ENCODE measurements at places on chromosomes 1 and 21.
A peak's percentile ranks its signal among the peaks of the same experiment; 100 is the strongest.

DNA sequence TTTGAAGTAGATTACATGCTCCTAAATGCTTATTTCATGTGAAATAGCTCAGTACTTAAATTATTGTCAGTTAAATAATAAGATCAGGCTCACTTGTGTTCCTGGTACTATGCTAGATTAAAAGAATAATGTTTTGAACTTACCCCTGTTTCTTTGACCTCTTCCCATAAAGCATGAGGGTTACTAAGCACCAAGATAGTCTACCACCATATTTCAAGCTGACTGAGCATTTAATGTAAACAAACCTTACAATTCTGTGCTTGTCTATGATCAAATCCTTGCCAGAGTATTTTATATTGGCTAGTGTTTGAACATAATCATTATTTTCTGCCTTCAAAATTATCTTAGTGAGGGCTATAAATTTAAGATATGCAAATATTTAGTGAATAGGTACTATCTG is 98.1 kb downstream of the LHX9 start:
- no peak for DNase-seq

DNA sequence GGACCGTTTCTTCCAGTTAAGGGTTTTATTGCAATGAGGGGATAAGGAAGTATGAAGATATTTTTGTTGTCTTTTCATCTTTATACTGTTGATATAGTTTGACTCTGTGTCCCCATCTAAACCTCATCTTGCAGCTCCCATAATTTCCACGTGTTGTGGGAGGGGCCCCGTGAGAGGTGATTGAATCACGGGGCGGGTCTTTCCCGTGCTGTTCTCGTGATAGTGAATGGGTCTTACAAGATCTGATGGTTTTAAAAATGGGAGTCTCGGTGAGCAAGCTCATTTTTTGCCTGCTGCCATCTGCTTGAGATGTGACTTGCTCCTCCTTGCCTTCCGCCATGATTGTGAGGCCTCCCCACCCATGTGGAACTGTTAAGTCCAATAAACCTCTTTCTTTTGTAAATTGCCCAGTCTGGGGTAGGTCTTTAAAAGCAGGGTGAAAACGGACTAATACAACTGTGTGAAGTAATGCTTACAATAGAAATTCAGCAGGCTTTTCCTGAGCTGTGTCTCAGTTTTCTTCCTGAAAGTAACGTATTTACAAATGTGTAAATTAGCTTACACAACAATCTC is 377.3 kb downstream of the SIPA1L2 start:
- no peak for DNase-seq

- no peak for DNase-seq
Observed at GRCh38 chr1:20484519-20485462, 1.2 kb downstream of the CAMK2N1 start.

DNA sequence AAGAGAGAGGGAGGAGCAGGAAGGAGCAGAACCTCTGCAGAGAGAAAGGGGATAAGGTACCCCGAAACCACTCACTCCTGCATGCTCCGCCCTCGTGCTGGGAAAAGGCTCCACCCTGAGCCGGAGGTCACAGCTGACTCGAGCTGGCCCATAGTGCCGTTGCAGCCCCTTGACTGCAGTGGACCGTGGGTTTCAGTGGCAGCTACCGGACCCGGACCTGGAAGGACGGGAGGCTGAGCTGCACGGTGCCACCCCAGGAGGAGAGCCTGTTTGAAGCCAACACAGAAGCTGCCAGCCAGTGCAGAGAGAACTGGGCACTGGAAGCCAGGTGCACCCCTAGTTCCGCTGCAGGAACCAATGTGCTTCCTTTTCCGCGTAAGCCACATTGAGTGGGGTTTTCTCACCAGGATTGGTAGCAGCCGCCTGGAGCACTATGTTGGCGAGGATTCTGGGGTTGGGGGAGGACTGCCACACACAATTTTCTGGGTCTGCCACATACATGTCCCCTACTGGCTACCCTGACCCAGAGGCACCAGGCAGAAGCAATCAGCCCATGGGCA is 83.3 kb downstream of the FBXO2 start:
- DNase-seq, result no peak

DNA sequence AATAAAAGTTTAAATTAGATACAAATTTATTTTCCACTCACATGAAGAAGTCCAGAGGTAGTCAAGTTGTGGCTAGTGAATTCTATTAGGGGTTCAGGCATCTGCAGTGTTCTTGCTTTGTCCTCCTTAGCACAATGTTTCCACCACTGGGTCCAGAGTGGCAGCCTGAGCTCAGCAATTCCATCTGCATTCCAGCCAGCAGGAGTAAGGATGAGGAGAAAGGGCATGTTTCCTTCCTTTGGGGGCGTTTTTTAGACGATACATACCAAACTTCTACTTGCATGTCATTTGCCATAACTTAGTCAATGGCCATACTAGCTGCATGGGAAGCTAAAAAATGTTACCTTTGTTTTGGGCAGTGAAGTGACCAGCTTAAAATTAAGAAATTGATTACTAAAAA is 98.5 kb upstream of the VANGL1 start:
- DNase-seq, result no peak

DNA sequence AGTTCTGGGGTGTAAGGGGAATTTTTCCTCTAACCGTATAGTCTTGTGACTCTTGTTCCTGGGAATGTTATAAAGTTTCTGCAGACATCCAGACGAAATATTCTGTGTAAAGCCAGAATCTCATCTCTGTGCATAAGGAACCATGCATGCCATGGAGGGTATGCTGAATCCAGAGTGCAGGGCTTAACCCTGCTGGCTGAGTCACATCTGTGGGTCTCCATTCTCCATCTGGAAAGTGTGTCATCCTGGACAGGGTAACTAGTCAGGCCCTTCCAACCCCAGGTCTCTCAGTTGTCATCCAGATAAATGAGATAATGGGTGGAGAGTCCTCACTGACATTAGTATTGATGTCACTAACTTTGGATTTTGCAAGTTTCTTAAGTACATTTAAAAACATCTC is 48.8 kb downstream of the ATP5PO start:
- no peak for DNase-seq

DNA sequence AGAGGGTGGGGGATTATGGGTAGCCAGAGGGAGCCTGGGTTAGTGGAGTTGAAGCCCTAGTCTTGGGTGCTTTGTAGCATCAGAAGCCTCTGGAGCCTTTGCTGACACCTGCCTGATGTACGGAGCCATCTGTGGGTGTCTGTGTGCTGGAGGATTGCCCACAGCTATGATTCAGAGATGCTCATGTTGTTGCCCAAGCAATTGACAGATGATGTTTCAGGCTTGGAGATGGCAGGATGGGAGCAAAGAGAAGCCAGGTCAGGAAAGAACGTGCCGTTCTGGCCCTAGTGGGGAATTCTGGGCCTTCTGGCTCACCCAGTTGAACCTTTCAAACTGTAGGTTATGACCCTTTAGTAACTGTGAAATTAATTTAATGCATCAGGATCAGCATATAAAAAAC is 27.6 kb downstream of the COQ8A start:
- DNase-seq, result peak; percentile 17

Measured in DMS 273 treated with DMSO at 0.1 percent for 48 hours (cell line).